HFF-Myc (cell line): ENCODE measurements at places on chromosomes 13 and 19.

GRCh38 chr13:34842466-34842865 lies 99.6 kb upstream of the NBEA start:
- no peak for DNase-seq

DNA sequence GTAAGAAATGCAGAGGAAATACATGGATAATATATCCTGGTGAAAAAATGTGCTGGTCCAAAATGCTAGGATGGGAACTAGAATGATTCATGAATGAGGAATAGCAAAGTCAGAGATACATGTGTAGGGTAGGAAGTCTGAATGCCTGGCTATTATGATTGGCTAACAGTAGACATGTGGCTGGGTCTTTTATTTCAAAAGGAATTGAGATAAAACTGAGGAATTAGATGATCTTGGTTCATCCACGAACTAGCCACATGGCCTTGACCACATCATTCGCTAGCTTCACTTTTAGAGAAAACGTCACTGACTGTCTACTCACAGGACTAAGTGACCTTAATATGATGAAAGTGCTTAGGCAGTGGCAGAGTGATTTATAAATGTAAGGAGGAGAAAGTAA lies 103.1 kb downstream of the TRPC4 start:
- DNase-seq = no peak

- no peak for DNase-seq
Observed at GRCh38 chr13:45108716-45109101, 11.6 kb upstream of the GTF2F2 start.

GRCh38 chr19:47742634-47743033 lies 2.7 kb upstream of the NOP53 start:
- no peak for DNase-seq

DNA sequence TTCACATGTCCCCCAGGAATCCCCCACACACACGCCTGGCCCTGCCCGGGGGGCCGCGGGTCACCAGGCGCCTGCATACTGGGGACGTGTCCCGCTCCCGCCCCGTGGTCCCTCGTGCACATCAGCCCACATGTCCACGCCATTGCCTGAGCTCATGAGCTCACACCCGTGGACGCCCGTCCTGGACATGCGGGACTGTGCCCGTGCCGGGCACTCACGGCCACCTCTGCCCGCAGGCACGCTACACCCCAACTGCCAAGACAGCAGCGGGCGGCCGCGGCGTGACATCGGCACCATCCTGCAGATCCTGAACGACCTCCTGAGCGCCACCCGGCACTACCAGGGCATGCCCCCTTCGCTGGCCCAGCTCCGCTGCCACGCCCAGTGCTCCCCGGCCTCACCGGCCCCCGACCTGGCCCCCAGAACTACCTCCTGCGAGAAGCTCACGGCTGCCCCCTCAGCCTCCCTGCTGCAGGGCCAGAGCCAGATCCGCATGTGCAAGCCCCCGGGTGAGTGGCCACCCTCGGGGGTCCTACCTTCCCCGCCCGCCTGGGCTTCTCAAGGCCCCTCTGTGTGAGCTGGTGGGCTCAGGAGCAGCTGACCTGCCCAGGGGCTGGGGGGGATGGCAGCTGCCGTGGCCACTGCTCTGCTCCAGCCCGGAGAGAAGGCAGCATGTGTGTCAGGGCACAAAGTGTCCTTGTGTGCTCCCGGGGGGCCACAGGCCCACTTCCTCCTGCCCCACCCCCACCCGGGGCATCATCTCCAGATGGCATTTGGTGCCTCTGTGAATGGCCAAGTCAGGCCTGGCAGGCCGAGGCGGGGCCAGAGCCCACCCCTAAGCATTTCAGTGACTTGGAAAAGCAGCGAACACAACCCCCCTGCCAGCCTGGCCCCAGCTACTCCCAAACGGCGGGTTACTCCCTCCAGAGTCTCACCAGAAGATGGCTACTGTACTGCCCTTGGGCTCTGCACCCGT lies 7.1 kb downstream of the MIDN start:
- no peak for DNase-seq

- no peak for DNase-seq
Observed at GRCh38 chr13:28463481-28463880, 31.4 kb downstream of the FLT1 start.

- no peak for DNase-seq
Observed at GRCh38 chr13:109707044-109707741, 79.2 kb downstream of the IRS2 start.

- no peak for DNase-seq
Observed at GRCh38 chr19:21498651-21499050, 6.8 kb upstream of the ZNF429 start.

GRCh38 chr13:29993716-29994488 lies 143.5 kb upstream of the UBL3 start:
- no peak for DNase-seq

GRCh38 chr19:54352041-54352440 lies 12.7 kb downstream of the LAIR1 start:
- no peak for DNase-seq

GRCh38 chr19:36183245-36183628 lies 31.0 kb upstream of the COX7A1 start:
- no peak for DNase-seq

- DNase-seq = no peak
Observed at GRCh38 chr19:7850000-7850813, 20.2 kb downstream of the EVI5L start.

DNA sequence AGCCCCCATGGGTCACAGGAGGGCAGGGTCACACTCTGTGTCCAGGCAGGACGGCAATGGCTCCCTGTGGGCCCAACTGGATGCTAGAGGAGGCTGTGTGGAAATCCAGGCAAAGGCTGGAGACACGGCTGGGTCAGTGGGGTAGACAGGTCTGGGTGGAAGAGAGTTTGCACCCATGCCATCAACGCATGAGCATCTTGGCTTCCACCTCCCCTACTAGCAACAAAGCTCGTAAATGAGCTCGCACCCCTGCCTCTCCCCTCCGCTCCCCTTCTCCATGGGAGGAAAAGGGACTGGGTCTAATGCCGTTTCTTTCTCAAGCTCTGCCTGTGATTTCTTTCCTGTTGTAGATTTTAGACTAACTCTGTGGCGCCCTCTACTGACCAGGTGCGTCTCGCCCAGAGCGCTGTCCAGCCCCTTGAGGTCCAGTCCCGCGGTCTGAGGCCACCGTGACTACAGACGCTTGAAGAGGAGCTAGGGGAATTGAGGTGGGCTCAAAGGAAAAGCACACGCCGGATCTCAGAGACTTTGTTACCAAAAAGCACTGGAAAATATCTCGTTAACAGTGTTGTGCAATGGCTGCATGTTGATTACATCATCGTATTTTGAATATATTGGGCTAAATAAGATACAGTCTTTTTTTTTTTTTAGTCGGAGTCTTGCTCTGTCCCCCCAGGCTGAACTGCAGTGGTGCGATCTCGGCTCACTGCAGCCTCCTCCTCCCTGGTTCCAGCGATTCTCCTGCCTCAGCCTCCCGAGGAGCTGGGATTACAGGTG lies 50.7 kb upstream of the USP29 start:
- no peak for DNase-seq

- DNase-seq = no peak
Observed at GRCh38 chr13:75607447-75607846, 28.7 kb upstream of the LMO7 start.

GRCh38 chr13:88051746-88052482 lies 380.7 kb downstream of the SLITRK5 start:
- DNase-seq = no peak

DNA sequence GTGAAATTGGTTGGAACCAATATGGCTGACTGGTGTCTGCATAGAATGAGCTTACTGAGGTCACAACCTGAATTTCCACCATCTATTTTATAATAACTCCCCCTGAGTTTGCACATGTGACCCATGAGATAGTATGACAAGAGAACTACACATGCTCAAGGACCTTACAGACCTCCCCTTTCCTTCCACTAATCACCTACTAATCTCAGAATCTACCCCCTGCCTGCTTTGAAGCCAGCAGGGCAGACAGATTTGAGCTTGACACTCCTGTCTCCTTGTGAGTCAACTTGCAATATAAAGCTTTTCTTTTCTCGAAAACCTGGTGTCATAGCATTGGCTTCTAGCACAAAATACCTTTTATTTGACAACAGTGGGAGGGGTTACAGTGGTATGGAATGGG lies 248.4 kb downstream of the RFC3 start:
- DNase-seq = no peak

DNA sequence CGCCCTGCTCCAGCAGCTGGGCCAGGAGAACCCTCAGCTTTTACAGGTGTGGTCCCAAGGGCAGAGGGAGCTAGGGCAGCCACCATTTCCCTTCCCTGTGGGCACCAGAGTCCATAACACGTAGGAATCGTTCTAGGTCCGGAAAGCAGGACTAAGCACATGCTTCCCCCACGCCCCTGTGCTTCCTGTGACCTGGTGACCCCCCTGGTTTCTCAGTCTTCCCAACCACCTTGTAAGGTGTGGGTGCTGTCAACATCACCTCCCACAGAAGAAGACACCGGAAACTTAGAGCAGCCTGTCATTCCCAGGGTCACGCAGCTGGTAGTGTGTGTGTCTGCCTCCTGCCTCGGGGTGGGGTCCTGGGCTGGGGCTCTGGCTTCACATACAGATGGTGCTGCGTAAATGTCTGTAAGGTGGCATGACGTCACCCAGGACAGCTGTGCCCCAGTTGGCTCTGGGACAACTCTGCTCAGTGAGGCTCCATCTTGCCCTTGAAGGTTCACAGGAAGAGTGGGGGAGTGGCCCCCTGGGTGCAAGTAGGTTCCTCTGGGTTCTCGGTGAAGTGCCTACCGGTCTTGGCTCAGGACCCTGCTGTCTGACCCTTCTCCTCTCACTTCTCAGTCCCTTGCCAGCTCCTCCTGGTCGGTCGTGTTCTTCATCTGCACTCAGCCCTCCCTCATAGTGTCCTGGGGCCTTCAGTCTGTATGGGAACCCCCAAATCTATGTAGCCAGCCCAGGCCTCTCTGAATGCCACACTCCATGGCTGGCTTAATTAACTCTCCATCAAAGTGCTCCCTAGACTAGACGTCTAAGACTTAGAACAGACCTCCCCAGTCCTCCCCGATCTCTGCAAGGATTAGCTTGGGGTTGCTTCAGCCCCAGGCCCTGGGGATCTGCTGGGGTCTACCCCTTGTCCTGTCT lies 4.0 kb downstream of the RAD23A start:
- no peak for DNase-seq

GRCh38 chr13:75103976-75104375 lies 378.0 kb downstream of the TBC1D4 start:
- DNase-seq = no peak

- no peak for DNase-seq
Observed at GRCh38 chr19:53537121-53537520, 824 bp upstream of the ZNF331 start.

- no peak for DNase-seq
Observed at GRCh38 chr13:29471551-29471950, 123.9 kb downstream of the SLC7A1 start.

DNA sequence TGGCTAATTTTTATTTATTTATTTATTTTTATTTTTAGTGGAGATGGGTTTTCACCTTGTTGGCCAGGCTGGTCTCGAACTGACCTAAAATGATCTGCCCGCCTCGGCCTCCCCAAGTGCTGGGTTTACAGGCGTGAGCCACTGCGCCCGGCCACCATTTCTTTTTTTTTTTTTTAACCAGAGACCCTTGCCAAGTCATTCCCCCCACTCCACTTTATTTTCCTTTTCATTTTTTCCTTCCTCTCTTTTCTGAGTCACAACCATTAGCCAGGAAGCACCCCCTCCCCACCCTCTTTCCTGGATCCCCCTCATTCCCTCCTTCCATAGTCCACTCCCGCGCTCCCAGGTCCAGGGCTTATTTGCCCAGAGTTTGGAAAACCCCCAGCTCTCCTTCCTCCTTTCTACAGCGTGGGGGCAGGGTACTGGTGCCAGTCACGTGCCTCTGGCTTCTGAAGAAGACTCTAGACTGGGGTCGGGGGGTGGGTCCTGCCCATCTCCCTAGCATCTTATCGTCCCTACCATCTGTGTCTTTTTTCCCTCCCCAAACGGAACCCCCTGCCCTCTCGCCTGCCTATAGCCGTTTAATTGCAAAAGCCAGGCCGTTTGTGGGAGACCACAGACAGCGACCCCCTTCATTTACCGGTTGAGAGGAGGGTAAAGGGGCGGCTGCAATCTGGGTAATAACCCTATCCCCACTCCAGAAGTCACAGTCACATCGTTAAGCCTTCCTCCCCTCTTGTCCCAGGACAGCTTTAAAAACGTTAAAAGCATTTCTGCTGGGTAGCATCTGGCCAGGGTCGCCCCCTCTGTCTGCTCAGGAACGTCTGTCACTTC lies 1.1 kb upstream of the CALR start:
- no peak for DNase-seq
